ENCODE measurements at places on chromosomes 11 and 22.

GRCh38 chr11:12287009-12287373 lies 90.4 kb upstream of the PARVA start:
- DNase-seq: no peak

DNA sequence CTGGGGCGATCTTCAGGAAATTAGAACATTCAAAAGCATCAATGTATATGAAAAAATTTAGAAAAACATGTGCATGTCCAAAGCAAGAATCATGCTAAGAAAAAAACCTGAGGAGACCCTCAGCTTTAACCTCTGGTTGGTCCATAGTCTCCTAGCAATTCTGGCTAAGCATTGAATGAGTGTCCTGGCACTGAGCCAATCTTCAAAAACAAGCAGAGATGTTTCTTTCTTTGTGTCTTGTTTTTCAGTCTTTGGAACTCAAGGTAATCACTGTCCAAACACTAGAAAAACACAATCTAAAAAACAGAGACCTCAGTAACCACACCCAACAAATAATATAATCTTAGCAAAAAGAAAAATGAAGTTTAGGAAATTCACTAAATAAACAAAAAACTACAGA lies 205.4 kb upstream of the CARD18 start:
- no peak for DNase-seq

DNA sequence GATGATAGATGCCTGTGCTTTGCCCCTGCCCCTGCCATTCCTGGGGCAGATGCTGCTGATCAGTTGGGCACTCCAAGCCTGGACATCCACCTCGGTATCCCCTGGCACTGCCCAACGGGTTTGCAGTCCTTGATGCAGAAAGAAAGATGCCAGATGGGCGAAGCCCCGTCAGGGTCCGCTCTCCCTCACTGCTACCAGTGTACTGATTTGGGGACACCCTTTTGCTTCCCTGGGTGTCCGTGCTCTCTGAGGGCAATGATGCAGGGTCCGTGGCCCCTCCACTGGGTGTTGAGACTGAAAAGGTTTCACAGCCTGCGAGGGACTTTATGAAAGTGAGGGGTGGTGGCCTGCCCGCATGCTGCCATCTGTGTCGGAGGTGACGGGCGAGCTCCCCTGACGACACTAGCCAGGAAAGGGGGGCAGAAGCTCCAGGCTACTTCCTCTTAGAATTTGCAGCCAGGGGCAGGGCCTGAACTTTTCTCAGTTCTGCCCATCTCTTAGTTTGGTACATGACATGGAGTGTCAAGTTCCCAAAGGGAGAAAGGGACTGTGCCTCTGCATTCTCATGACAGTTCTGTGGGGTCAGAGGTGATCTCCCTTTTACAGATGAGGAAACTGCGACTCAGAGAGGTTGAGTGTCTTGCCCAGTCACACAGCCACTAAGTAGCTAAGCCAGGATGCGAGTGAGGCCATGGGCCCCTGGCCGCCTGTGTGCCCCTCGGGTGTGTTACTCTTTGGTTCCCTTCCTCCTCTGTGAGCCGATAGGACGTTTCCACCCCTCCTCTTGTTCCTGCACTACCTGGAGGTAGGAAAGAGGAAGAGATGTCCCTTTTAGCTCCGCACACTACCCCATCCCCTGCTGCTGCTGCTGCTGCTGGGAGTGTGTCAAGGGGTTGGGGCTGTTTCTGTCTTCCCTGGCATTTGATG lies 96.6 kb downstream of the BCR start:
- no peak for DNase-seq

- DNase-seq: no peak
Observed at GRCh38 chr11:83918476-83918875, 632.3 kb upstream of the CCDC90B start.

GRCh38 chr11:118016104-118016503 lies 29.9 kb downstream of the IL10RA start:
- DNase-seq: no peak

DNA sequence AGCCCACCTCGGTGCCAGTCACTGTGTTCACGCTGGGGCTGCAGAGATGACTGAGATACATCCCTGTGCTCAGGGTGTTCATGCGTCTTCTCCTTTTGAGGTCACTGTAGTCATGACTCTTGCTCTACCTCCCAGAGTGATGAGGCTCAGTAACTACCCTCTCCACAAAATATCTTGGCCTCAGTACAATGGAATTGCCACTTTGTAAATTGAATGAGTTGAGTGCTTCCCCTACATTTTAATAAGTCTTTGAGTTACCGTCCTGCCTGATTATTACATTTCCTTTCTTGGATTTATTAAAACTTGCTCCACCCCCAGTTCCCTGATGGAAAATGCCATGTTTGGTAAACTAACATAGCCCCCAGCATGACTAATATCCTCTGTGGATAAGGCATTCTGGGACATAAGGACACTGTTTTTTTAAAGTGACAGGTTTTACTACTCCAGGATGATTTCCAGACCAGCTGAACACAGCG lies 15.9 kb downstream of the PRSS23 start:
- no peak for DNase-seq

- no peak for DNase-seq
Observed at GRCh38 chr22:22953791-22954190, 66.2 kb downstream of the IGLL5 start.

- no peak for DNase-seq
Observed at GRCh38 chr11:41334007-41334933, 125.2 kb downstream of the LRRC4C start.

GRCh38 chr11:134244593-134244992 lies 8.6 kb downstream of the THYN1 start:
- DNase-seq: peak; percentile 25

DNA sequence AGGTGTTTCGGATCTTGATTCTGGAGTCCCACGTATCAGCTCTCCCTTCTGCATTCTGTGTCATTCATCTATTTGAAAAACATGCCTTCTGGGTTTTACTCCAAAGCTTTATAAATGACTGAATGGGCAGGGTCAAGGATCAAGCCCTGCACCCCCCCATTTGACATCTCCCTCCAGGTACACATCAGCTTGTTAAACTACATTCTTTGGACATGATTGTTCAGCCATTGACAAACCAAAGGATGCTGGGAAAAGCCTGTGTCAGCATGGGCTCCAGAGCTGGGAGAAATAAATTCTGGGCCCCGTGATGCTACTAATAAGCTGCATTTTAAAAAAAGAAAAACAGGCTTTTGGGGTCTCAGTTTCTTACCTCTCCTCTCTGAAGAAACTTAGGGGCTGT lies 103.7 kb downstream of the DSCAML1 start:
- no peak for DNase-seq

DNA sequence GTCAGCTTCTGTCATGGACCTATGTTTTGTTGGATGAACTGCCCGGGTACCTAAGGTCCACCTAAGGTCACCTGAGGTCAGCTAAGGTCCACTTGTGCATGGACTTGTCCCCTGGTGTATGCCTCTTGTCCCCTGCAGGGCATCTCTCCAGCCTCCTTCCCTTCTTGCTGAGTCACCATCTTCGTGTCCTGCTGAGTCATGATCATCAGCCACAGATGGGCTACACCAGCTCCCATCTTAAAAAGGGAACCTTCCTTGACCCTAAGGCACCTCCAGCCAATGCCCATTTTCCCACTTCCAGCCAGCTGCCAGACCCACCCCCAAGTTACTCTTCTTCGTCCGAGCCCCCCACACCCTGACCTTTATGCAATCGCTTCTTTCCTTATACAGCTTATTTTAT lies 544.9 kb downstream of the TBC1D22A start:
- no peak for DNase-seq

- DNase-seq: no peak
Observed at GRCh38 chr11:125583496-125583895, 9.2 kb upstream of the STT3A start.

All from CD4-positive, alpha-beta T cell treated with Interleukin-1 beta for 1 hour (primary cell).